Activated naive CD8-positive, alpha-beta T cell treated with anti-CD3 and anti-CD28 coated beads for 36 hours (primary cell): ENCODE measurements at places on chromosomes 4 and X. TPM values are rescaled to one million over a fixed set of nuclear protein-coding genes. Genes with fewer than 3 reads are reported as not detected.

Gene RPS6KA6
- 0.56 TPM for total RNA-seq

Gene MAGEB17
- not detected for total RNA-seq

Gene STAG2
- total RNA-seq, result 112 TPM

Gene ANKRD50
- total RNA-seq, result 0.48 TPM

Gene OPRPN
- total RNA-seq, result not detected

Gene SLBP
- 184 TPM for total RNA-seq

Gene SRD5A3
- 39.7 TPM for total RNA-seq

Gene LDB2
- total RNA-seq, result not detected

Gene MANBA
- total RNA-seq, result 8.7 TPM

Gene AFM
- not detected for total RNA-seq

Gene TRIML2
- not detected for total RNA-seq

Gene LGI2
- not detected for total RNA-seq

Gene LRIT3
- 0.16 TPM for total RNA-seq

Gene CXCL5
- not detected for total RNA-seq

Gene MYL5
- 22.7 TPM for total RNA-seq

Gene ARMCX1
- total RNA-seq, result 7.3 TPM

Gene DMD
- total RNA-seq, result 0.46 TPM

Gene DOK7
- not detected for total RNA-seq

Gene RAP2C
- total RNA-seq, result 30.6 TPM
